ENCODE measurements at places on chromosomes 3 and 15.

DNA sequence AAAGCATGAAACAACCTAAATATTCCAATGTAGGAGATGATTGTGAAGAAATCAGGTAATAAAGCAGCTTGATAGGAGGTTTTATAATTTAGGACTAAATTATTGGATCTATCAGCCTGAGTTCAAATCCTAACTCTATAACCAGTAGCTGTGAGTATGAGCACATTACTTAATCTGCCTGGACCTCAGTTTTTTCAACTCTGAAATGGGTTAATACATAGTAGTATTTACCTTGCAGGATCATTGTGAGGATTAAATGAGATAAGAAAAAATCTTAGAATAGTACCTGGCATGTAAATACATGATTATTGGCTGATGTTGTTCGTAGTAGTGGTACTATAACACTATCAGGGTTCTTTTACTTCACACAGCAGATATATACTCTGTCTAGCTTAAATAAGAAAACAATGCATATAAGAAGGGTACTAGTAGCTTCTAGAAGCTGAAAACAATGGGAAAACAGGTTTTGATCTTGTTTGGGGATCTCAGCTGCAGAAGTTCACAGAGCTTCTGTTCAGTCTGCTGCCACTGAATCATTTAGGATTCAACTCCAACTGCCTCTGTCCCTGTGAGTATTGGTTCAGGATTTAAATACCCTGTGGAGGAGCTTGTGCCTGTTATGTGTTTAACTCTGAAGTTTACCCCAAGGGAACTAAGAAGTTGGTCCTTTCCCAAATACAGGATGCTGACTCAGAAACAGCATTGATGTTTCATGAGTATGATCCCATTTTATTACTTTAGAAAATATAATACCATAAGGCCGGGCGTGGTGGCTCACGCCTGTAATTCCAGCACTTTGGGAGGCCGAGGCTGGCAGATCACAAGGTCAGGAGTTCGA is 34.2 kb downstream of the KAT2B start:
- DNase-seq: no peak

DNA sequence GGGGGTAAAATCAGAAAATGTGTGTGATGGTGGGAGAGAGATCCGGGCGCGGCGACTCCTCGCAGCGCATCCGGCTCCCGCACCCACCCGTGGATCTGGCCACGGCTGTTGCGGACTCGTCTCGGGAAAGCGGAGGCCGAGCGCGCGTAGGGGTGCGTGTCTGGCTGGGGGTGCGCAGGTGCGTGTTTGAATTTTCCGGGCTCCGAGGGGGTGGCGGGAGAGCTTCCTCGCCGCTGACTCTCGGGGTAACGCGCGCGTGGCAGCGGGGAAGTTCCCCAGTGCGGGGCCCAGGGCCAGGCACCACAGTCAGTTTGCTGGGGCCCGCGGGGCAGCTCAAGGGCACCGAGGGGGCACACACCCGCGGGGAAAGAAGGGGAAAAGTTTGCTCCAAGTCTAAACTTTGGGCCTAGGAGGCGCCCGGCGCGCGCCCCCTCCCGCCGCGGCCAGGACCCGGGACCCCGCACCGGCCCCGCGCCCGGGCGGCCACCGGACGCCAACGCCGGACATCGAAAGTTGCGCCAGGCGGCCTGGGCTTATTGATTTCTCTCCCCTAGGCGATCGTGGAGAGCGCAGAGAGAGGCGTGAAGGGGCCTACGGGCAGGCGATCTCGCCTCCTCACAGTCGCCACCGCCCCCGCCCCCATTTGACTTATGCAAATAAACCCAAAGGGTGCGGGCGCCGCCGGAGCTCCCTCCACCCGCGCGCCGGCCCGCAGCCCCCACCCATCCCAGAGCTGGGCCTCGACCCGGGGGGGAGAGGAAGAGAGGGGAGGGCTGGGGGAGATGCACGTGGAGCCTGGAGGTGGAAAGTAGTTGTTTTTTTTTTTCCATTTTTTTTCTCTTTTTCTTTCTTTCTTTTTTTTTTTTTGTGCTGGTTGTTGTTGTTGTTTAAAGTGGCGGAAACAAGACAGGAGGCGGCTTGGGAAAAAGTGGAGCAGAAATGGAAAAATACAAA is 639 bp downstream of the FOXP1 start:
- DNase-seq: no peak

DNA sequence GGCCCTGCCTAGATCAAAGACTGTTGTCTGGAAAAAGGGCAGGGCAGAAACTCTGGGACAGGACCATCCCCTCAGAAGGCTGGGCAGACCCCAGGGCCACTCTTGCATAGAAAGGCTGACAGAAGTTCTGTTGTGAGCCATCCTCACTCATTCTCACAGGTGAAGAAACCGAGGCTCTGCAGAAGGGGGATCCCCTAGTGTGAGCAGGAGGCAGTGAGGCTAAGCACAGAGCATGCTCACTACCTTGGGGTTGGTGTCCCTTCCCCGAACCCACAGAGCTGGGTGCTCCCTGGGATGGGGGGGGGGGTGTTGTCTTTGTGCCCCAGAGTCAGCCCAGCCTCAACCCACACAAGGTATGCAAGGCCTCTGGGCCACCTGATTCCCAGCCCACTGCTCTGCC is 50.9 kb upstream of the TMEM115 start:
- no peak for DNase-seq

DNA sequence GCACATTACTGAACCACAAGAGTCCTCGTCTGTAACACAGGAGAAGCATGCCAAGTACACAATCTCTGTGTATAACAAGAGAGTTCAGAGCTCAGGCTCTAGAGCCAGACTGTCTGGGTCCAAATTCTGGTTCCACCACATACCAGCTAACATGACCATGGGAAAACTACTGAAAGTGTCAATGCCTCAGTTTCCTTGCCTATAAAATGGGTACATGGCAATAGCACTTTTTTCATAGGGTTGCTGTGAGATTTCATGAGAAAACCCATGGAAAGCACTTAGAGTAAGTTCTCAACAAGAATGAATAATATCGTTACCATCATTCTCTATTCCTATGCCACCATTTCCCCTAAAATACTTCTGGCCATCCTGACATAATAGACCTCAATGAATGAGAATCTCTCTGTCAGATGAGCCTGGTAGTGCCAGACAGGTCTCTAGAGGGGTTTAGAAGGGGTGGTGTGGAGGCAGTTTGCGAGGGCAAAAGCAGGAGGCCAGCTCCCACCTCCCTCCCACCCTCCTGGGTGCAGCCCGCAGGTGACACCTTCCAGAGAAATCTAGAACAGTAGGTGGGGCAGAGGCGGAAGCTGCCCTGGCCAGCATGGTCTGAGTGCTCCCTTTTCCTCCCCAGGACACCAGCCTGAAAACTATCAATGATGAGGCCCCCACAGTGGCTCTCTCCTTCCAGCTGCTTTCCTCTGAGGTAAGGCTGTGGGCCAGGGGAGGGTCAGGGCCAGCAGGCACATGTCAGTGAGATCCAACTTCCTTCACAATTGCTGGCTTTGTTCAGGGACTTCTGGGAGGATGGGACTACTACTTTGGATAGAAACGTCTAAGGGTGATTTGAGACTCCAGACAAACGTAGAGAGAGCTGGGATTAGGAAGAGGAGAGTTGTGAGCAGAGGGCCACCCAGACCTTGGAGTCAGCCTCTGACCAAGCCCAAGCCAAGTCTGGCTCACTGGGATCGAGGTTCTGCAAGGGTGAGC is 45.3 kb downstream of the CCDC33 start:
- DNase-seq: no peak

DNA sequence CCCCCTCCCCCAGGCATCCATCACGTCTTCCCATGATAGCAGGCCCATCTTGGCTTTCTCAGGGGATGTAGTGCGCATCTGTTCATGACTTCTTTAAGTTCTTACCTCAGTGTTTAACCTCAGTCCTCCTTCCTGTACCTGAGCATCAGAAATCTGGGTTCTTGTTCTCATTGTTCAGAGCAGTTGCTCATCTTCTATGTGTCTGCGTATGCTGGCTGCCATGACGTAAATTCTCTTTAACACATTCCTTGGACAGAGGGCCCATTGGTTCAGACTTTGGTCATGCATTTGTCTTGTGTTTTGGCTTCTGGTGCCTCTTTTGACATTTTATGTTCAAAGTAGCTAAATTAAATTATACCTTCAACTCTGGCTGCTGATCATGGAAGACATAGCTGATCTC is 227.3 kb downstream of the CACNA2D3 start:
- DNase-seq: no peak

DNA sequence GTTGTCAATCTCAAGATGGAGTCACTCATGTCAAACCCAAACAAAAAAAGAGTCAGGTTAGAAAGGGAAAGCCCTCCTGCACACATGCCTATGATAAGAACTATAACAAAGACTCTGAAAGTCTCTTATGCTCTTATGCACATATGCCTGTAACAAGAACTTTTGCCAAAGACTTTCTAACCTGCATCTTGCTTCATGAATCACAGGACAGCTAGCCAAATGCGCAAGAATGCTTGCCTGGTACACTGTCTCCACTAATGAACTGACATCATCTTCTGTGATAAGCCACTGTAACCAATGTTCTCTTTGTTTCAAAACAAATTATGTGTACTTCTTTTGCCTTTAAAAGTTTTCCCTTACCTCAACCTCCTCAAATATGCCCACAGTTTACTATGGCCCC is 18.2 kb upstream of the EHHADH start:
- DNase-seq: no peak

Measured in NCI-H2107 (cell line).